ENCODE measurements at places on chromosomes 11 and 22.

DNA sequence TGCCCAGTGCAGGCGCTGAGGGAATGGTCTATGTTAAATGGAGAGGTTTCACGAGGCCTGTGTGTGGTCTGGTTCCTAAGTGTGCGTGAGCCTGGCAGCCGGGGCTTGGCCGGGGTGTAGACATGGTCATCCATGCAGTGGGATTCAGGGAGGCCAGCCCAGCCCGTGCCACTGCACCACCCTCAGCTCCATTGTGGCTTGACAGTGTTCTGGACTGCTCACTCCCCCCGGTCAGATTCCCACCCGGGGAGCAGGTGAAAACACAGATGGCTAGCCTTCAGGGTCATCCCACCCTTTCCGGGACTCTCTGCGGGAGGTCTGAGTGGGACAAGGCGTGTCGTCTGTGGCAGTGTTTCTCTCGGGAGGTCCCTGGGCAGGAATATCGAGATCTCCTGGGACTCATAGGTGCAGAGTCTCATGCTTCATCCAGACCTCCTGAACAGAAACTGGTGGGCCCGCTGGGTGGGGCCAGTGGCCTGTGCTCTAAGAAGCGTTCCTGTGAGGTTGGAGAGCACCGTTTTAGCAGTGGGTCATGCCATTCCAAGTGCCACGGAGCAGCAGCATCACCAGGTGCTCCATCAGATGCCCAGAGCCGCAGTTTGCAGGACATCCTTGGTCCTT lies 52.3 kb downstream of the ST14 start:
- DNase-seq: no peak
- H3K27ac ChIP-seq: no peak overlapping the region

GRCh38 chr11:7591987-7592386 lies 78.2 kb downstream of the PPFIBP2 start:
- H3K4me1 ChIP-seq: peaks cover 15% of the 10 kb centered on the region
- no peaks in the 10 kb centered on the region for H3K27me3 ChIP-seq
- H3K36me3 ChIP-seq: no peaks in the 10 kb centered on the region
- H3K27ac ChIP-seq: no peak overlapping the region

- H3K27me3 ChIP-seq: no peaks in the 10 kb centered on the region
- H3K27ac ChIP-seq: no peak overlapping the region
- H3K4me1 ChIP-seq: no peaks in the 10 kb centered on the region
- DNase-seq: no peak
Observed at GRCh38 chr11:10328314-10329098, 23.6 kb downstream of the ADM start.

DNA sequence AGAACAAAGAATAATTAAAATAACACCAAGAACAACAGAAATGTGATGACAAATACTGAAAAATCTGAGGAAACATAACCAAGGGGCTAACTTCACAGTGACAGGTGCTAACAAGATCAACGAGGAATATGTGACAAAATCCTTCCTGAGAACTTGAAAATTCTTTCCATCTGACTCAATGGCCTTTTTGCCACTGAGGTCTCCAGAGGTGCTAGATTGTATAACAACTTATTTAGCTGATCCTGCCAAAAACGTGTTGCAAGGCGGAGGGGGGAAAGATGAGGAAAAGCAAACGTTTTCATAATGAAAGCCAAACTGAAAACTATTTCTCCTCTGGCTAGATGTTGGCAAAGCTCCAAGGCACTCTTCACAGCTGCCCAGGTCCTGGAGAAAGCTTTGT lies 364.5 kb downstream of the NTM start:
- no peak overlapping the region for H3K27ac ChIP-seq
- no peak overlapping the region for H3K4me3 ChIP-seq
- no peaks in the 10 kb centered on the region for H3K36me3 ChIP-seq
- DNase-seq: no peak
- no peaks in the 10 kb centered on the region for H3K27me3 ChIP-seq

GRCh38 chr22:23695141-23695540 lies 4.3 kb downstream of the RGL4 start:
- no peak overlapping the region for H3K4me3 ChIP-seq
- H3K36me3 ChIP-seq: peaks cover 44% of the 10 kb centered on the region
- H3K4me1 ChIP-seq: peaks cover 29% of the 10 kb centered on the region
- H3K27ac ChIP-seq: peak overlapping the region; percentile 92
- H3K27me3 ChIP-seq: no peaks in the 10 kb centered on the region

- no peak for DNase-seq
- no peaks in the 10 kb centered on the region for H3K27me3 ChIP-seq
- no peaks in the 10 kb centered on the region for H3K36me3 ChIP-seq
Observed at GRCh38 chr11:72410956-72411355, 23.4 kb downstream of the CLPB start.
